ENCODE measurements at places on chromosomes 16 and 17.

DNA sequence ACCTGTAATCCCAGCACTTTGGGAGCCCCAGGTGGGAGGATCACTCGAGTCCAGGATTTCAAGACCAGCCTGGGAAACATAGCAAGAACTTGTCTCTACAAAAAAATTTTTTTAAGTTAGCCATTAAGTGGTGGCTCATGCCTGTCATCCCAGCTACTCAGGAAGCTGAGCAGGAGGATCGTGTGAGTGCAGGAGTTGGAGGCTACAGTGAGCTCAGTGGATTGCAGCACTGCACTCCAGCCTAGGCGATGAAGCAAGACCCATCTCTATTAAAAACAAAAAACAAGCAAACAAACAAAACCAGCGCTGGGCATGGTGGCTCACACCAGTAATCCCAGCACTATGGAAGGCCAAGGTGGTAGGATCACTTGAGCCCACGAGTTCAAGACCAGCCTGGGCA is 38.0 kb downstream of the HEATR3 start:
- no peak for DNase-seq

- no peak for DNase-seq
These were observed 8.6 kb downstream of the SNAI3 start for GRCh38 chr16:88677721-88678120.

DNA sequence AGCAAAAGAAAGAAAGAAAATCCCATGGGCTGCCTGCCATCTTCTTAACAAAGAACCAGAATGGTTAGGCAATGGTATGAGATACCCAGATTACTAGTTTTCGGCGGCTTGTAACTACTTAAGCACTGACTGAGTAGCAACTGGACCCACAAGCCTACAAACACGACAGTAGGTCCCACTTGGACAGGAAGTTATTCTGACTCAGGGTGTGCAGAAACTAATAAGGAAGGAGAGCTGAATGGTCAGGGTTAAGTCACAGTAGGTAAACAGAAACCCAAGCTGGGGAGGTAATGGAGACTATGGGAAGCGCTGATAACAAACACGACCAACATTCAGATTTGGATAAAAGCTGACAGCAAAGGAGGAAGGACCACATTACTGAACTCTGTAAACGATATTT is 10.4 kb upstream of the HLF start:
- no peak for DNase-seq

- no peak for DNase-seq
These were observed 11.7 kb downstream of the C17orf67 start for GRCh38 chr17:56821847-56822534.

DNA sequence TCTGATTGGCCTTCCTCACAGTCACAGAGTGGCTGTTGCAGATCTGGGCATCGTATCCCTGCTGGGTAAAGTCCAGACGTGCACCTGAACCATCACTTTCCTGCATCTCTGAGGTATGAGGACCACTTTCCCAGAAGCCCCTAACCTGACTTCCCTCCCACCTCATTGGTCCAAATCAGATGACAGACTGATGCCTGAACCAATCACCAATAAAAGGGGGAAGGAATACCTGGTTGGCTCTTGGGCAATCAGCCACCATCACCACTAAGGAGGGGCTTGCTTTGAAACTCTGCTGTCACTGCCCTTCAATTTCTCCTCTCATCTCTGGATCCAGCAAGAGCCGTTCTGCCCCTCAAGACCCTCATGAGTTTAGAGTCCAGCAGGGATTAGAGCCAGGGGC is 13.6 kb upstream of the WFDC1 start:
- no peak for DNase-seq

- DNase-seq = no peak
These were observed 16.1 kb upstream of the NAGS start for GRCh38 chr17:43988301-43988700.

DNA sequence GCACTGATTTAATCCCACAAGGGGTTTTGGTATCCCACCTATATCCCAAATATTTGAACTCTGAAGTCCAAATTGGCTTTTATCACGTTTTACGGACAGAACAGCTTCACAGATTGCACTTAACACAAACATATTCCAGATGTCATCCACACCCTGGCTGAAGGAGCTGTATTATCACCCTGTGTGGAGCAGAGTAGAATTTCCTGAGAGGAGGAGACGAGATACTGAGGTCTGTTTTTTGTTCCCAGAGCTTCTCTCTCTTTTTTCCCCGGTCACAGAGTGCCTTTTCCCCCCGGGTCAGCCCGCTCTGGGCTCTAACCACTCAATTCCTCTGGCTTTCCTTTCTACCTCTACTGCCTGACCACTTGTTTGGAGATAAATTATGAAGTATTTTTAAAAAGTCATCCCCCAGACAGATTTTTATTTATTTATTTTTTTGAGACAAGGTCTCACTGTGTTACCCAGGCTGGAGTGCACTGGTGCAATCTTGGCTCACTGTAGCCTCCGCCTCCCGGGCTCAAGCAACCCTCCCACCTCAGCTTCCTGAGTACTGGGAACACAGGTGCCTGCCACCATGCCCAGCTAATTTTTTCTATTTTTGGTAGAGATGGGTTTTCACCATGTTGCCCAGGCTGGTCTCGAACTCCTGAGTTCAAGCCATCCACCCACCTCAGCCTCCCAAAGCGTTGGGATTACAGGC is 30.7 kb downstream of the DNAH2 start:
- no peak for DNase-seq

GRCh38 chr16:85421338-85422195 is 191.6 kb upstream of the GSE1 start:
- DNase-seq = no peak

DNA sequence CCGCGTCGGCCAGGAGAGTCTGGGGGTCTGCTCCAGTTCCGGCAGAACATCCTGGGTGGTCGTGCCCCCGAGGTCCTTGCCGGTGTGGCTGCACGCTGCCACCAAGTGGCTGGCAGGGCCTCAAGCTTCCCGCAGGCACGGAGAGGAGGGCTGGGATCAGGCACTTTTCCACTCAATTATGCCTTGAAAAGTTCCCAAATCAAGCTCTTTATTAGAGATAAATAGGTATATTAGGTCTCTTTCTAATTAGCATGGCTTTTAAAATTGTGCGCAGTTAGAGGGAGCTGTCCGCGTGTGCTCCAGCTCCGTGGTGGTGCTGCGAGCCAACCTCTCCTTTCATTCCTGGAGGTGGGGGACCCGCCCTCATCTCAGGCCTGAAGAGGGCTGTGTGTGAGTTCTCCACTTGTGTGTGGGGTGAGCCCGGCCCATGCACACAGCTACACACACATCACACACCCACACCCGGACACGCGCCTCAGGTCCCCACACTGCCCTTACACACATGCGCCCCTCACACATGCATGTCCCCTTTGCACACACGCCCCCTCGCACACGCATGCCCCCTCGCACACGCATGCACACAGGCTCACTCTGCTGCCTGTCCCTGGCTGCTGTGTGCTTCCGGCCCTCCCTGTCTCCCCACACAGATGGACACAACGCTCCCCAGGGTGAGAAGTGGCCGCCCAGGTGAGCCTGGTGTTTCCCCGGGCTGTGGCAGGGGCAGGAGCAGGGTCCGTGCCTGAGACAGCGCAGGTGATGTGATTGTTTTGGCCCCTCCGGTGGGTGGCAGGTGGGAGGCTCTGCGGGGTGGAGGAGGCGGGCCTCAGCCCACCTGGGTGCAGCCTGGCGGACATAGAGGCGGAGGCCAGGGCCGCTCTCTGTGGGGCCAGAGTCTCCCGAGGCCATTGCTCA is 28.8 kb downstream of the CACNA1H start:
- DNase-seq = no peak

GRCh38 chr17:29615048-29615385 is 7.7 kb downstream of the CORO6 start:
- DNase-seq = no peak
